ENCODE measurements at places on chromosomes 13 and 19.

DNA sequence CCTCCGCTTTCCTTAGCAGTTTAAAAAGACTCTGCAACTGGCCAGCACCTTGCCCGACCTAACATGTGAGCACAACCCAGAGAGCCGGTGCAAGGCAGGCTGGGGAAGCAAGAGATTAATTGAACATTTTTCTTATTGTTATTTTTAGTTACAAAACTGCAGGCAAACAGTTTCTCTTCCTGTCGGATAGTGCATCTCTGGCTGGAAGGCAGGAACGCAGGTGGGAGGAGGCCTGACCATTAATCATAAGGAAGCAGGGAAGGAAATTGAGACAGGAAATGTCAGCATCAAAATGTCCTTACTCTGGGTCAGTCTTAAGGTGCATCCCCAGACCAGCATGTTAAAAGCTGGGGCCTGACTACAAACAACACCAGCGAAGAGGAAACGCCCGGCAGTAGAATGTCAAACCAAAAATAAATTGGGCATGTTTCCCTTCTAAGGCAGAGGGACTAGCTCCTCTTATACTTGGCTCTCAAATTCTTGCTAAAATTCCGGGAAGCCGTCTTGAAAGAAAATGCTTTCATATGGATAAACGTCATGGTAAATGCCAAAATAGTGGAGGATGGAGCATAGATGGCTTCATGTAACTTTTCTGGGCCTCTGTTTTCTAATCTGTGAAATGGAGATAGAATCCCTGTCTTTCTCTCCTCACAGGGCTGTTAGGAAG is 226.8 kb downstream of the RAP2A start:
- no peaks in the 10 kb centered on the region for H3K27me3 ChIP-seq
- no peak overlapping the region for H3K27ac ChIP-seq
- H3K36me3 ChIP-seq, result no peaks in the 10 kb centered on the region
- H3K4me3 ChIP-seq, result no peak overlapping the region
- DNase-seq, result no peak
- H3K4me1 ChIP-seq, result no peaks in the 10 kb centered on the region

DNA sequence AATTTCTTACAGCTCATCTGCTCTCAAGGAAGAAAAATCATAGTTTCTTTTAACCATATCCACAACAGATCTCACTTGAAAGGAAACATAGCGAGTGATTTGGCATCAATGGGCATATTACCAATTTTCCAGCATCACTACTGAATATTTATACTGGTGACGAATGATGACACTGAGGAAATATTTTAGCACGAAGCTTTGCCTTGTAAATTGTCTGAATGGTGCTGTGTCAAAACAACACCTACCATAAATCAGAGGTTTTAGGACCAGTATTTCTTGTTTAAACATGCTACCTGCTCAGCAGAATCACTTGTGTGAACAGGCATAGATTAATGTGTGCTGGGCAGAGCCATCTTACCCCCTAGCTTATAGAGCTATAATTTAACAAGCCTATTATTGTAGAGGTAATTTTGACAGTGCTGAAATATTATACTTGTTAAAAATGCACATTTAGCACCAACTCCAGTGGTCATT is 146.8 kb downstream of the ABCC4 start:
- no peak overlapping the region for H3K4me3 ChIP-seq
- no peaks in the 10 kb centered on the region for H3K27me3 ChIP-seq
- no peak for DNase-seq
- no peak overlapping the region for H3K27ac ChIP-seq
- H3K4me1 ChIP-seq, result no peaks in the 10 kb centered on the region

GRCh38 chr19:12244370-12244769 is 50.3 kb downstream of the ZNF44 start:
- no peak for DNase-seq
- H3K27ac ChIP-seq, result no peak overlapping the region
- H3K4me1 ChIP-seq, result no peaks in the 10 kb centered on the region
- H3K4me3 ChIP-seq, result no peak overlapping the region
- H3K27me3 ChIP-seq, result no peaks in the 10 kb centered on the region

GRCh38 chr19:42634409-42635232 is 39.9 kb upstream of the CEACAM8 start:
- H3K27ac ChIP-seq, result no peak overlapping the region
- H3K4me3 ChIP-seq, result no peak overlapping the region
- no peak for DNase-seq
- no peaks in the 10 kb centered on the region for H3K36me3 ChIP-seq
- H3K4me1 ChIP-seq, result no peaks in the 10 kb centered on the region

- H3K27me3 ChIP-seq, result no peaks in the 10 kb centered on the region
- H3K27ac ChIP-seq, result no peak overlapping the region
- no peaks in the 10 kb centered on the region for H3K4me1 ChIP-seq
- no peak overlapping the region for H3K4me3 ChIP-seq
- peaks cover 52% of the 10 kb centered on the region for H3K36me3 ChIP-seq
Measured at GRCh38 chr19:15393963-15394362, 14.4 kb upstream of the AKAP8 start.

DNA sequence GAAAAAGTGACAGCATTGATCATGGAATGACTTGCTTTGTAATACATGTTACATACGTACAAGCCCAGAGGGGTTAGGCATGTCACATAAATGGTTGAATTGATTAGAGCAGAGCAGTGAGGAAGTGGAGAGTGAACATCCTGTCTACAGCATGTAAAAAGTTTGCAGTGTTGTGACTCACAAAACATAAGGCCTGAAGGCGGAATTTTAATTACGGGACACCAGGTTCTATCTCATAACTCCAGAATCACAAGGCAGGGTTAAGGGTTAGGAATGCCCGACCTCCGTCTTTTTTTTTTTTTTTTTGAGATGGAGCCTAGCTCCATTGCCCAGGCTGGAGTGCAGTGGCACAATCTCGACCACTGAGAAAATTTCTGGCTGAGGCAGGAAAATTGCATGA is 83.9 kb downstream of the MUC16 start:
- no peaks in the 10 kb centered on the region for H3K36me3 ChIP-seq
- no peaks in the 10 kb centered on the region for H3K4me1 ChIP-seq
- no peaks in the 10 kb centered on the region for H3K27me3 ChIP-seq
- no peak for DNase-seq
- no peak overlapping the region for H3K4me3 ChIP-seq

- no peak overlapping the region for H3K4me3 ChIP-seq
- no peak for DNase-seq
- no peaks in the 10 kb centered on the region for H3K4me1 ChIP-seq
Measured at GRCh38 chr19:35311901-35312665, 16.9 kb upstream of the CD22 start.

DNA sequence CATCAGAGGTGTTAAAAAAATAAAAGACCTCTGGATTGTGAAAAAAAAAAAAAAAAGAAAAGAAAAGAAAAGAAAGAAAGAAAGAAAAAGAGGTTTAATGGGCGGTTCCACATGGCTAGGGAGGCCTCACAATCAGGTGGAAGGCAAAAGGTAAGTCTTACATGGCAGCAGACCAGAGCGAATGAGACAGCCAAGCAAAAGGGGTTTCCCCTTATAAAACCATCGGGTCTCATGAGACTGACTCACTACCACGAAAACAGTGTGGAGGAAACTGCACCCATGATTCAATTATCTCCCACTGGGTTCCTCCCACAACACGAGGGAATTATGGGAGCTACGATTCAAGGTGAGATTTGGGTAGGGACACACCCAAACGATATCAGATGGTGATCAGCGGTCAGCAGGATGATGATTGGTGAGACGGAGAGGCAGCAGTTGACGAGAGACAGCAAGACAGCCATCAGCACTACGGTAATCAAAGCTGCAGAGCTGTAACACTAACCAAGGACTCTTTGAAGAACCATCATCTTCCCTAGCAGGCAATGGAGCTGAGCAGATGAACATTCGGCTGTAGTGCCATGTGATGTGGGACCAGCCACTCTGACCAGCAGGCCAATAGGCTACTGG is 3.9 kb upstream of the CD209 start:
- no peak overlapping the region for H3K27ac ChIP-seq
- no peaks in the 10 kb centered on the region for H3K27me3 ChIP-seq
- H3K4me1 ChIP-seq, result no peaks in the 10 kb centered on the region
- H3K4me3 ChIP-seq, result no peak overlapping the region
- no peaks in the 10 kb centered on the region for H3K36me3 ChIP-seq
- DNase-seq, result peak; percentile 65

DNA sequence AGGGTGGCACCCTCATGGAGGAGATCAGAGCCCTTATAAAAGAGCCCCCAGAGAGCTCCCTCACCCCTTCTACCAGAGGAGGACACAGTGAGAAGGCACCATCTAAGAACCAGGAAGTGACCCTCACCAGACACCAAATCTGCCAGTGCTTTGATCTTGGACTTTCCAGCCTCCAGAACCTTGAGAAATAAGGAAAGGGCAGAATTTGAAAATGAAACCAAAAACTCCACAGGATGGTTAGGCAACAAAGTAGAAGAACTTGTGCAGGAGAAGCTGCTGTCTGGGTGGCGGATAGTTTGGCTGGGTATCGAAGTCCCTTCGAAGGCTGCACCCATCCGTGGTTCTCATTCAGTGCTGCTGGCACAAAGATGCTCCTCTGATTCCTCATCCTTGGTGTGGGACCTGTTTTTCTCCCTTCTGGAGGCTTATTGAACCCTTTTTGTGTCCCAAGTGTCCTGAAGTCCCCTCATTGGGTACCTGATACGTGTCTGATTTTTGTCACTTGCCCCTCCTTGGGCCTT is 130.8 kb downstream of the KDM4B start:
- no peak overlapping the region for H3K27ac ChIP-seq
- DNase-seq, result no peak
- no peak overlapping the region for H3K4me3 ChIP-seq
- no peaks in the 10 kb centered on the region for H3K27me3 ChIP-seq

DNA sequence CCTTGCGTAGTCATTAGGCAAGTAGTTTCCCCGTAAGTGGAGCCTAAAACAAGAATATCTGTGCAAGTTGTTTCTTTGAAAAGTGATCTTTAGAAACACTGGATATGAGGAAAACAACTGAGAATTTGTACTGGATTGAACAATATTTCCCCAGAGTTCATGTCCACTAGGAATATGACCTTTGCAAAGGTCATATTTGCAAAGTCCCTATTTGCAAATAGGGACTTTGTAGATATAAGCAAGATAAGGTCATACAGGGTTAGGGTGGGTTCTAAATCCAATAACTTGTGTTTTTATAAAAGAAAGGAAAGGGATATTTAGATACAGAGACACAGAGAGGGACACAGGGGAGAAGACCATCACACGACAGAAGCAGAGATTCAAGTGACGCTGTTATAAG is 489.2 kb upstream of the ATXN8OS start:
- H3K36me3 ChIP-seq, result no peaks in the 10 kb centered on the region
- no peak for DNase-seq
- H3K27me3 ChIP-seq, result no peaks in the 10 kb centered on the region
- no peak overlapping the region for H3K27ac ChIP-seq

DNA sequence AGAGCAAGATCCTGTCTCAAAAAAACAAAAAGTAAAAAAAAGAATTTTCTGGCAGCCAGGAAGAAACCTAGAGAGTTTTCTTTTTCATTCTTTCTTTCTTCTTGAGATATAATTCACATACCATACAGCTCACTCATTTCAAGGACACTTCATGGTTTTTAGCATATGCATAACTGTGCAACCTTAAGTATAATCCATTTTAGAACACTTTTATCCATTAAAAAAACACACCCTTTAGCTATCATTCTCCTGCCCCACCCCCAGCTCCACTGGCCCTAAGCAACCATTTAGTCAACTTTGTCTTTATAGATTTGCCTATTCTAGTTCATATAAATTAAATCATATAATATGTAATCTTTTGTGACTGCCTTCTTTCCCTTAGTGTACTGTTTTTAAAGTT is 8.1 kb upstream of the IPO5 start:
- H3K27ac ChIP-seq, result no peak overlapping the region
- no peaks in the 10 kb centered on the region for H3K4me1 ChIP-seq
- no peak overlapping the region for H3K4me3 ChIP-seq
- no peaks in the 10 kb centered on the region for H3K36me3 ChIP-seq
- DNase-seq, result no peak
- no peaks in the 10 kb centered on the region for H3K27me3 ChIP-seq

DNA sequence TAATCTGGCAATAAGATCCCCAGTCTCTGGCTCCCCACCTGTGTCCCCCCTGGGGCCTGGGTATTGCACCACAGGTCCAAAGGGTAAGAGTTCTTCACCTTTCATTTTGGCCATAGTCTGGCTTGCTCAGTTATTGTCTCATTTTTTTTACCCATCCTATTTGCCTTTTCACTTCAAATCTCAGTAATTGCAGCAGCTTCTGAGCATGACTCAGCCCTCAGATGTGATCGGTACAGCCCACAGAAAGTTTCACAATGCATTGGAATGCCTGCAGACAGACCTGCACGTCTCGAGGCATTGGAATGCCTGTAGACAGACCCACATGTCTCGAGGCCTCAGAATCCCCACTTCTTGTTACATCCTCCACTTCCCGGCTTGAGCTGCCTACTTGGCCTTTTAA is 173.6 kb downstream of the NUFIP1 start:
- no peak for DNase-seq
- no peaks in the 10 kb centered on the region for H3K27me3 ChIP-seq
- H3K36me3 ChIP-seq, result no peaks in the 10 kb centered on the region
- no peak overlapping the region for H3K4me3 ChIP-seq
- no peak overlapping the region for H3K27ac ChIP-seq

DNA sequence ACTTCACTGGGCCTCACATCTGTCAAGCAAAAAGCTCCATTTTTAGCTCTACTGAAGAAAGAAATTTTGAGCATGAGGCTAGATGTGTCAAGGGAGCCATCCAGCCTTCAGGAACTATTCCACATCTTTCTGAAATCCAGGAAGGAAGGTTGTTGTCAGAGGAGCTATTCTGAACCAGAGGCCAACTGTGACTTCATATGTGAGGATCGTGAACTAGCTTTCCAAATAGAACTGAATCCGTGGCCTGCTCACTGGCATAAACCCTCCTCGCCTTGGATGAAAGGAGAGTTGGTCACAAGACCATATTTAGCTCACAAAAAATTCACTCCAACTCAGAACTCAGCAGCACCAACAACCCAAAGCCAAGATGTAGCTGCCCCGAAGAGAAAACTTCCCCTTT is 195.8 kb downstream of the FOXO1 start:
- H3K4me1 ChIP-seq, result no peaks in the 10 kb centered on the region
- H3K4me3 ChIP-seq, result no peak overlapping the region
- no peaks in the 10 kb centered on the region for H3K27me3 ChIP-seq
- peak; percentile 36 for DNase-seq

DNA sequence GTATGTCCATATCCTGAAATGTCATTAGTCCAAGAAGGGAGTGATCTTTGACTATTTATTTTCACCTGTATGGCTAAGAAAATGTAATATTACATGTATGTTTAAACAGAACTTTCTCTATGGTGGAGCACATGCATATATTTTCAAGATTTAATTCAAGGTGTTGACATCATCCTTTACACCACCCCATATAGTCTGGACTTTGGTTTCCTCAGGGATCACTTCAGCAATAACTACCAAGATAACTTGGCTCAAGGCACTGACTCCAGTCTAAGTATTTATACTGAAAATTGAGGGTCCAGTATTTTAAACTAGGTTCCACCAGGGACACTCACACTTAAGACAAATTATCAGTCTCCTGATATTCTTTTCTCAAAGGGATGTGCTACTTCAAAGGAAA is 660.6 kb downstream of the EFNB2 start:
- H3K4me1 ChIP-seq, result no peaks in the 10 kb centered on the region
- H3K27me3 ChIP-seq, result no peaks in the 10 kb centered on the region
- H3K4me3 ChIP-seq, result no peak overlapping the region
- no peak for DNase-seq
- no peaks in the 10 kb centered on the region for H3K36me3 ChIP-seq

GRCh38 chr19:2302319-2303210 is 5.4 kb downstream of the LINGO3 start:
- H3K27ac ChIP-seq, result peak overlapping the region; percentile 17
- H3K4me3 ChIP-seq, result peak overlapping the region; percentile 32
- H3K27me3 ChIP-seq, result no peaks in the 10 kb centered on the region
- peak; percentile 77 for DNase-seq
- no peaks in the 10 kb centered on the region for H3K36me3 ChIP-seq
- peaks cover 11% of the 10 kb centered on the region for H3K4me1 ChIP-seq
